ENCODE measurements at places on chromosomes 2 and 18.

- no peak for DNase-seq
Observed at GRCh38 chr18:48155856-48156255, 225.4 kb upstream of the SMAD2 start.

DNA sequence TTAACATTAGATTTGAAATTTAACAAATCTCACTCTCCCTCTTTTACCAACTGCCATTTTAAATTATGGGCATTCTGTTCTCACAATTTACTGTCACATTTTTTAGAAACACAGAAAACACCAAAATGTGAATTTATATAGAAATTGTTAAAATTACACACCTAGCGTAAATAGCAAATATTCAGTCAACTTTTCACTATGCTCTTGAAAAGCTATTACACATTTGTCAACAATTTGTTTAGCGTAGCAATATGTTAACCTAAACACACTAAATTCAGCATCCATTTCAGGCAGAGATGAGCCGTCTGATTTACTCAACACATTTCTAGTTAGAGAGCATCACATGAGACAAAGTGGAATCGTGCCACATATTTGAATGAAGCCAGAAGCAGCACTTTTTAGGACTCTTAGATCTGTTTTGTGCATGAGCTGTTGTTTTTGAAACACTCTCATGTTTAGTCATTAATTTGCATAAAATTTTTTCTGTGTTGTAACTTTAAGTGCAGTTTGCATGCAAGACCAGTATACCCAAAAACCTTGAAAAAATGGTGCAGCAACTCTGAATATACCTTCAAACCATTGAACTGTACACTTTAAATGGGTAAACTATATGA, 8.2 kb downstream of the TTC32 start:
- DNase-seq, result no peak

GRCh38 chr2:74045454-74045853, 60.7 kb downstream of the TET3 start:
- no peak for DNase-seq

DNA sequence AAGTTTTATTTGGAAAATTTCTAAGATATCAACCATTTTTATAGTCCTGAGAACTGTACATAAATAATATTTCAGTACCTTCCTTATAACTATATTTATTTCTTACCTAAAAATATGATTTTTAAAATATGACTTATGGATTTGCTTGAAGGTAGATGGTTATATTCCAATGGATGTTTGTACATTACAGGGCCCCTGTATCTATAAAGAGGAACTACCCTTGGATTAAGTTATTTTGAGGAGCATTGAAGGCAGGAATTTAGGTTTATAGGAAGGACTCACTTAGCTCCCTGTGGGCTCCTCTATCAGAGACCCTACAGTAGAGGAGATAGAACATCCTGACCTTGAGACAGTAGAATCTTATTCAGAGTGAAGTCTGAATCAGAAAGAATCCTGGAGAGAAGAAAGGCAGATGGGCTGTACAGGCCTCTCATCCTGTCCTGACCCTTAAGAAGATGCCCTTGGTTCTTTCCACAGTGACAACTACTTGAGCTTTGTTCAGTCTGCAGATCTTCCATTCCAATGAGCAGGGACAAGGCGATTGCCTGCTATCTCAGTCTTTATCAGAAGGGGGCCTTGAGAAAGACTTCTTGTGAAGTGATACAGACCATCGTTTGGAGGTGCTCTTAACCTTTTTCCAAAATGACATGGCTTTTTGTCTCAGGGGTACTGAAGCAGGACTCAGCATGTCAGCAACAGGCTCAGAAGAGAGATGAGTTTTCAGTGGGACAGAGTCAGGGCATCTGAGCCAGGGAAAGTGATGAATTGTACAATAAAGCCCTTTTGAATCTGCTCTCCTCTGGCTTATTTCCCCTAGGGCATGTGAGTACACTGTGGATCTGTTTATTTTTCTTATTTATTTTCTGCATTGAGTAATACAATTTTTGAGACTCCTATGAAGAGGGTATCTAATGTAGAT, 20.9 kb downstream of the OXER1 start:
- DNase-seq, result no peak

GRCh38 chr18:51655327-51655698, 457.8 kb upstream of the MEX3C start:
- DNase-seq, result no peak

DNA sequence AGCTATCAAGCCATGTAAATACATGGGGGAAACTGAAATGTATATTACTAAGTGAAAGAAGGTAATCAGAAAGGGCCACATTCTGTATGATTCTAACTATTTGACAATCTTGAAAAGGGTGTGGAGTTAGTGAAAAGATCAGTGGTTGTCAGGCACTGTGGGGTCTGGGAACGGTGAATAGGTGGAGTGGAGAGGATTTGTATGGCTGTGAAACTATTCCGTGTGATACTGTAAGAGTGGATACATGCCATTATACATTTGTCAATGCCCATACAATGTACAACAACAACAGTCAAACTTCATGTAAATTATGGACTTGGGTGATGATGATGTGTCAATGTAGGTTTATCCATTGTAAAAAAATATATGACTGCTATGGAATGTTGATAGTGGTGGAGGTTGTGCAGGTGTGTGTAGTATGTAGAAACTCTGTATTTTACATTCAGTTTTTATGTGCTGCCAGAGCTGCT, 1116.2 kb downstream of the SUCLG1 start:
- DNase-seq, result no peak

DNA sequence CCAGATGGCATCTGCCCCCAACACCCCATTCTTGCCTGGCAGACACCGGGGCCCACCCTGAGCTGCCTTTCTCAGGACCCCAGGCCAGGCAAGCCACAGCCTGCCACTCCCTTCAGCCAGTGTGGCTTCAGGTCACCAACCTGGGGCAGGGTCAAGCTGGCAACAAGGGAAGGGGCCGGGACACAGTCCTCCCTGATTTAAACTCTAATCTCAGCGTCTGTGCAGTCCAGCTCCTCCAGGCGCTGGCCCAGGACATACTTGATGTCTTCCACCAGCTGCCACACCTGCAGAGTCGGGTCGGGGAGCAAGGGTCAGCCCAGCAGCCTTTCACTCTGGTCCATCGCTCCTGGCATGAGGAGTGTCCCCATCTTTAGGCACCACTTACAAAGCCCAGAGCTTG, 29.0 kb upstream of the ALPP start:
- DNase-seq, result no peak

DNA sequence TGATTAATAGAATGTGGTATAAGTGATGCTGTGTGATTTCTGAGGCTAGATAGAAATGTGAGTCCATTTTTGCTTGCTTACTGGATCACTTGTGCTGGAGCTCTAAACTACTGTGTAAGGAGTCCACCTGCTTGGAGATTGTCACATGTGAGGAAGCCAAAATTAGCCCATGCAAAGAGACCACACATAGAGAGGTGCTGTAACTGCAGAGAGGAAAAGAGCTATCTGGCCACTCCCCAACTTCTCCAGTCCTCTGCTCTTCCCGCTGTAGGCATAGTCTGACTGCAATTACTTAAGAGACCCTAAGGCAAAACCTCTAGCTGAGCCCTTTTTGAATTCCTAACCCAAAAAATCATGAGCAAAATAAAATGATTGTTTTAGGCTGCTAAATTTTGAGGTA, 120.6 kb upstream of the FBXO11 start:
- no peak for DNase-seq

- DNase-seq, result no peak
Observed at GRCh38 chr2:156907806-156908205, 349.7 kb upstream of the GALNT5 start.

- no peak for DNase-seq
Observed at GRCh38 chr18:65544701-65545100, 206.1 kb upstream of the CDH7 start.

- DNase-seq, result no peak
Observed at GRCh38 chr2:210318891-210319290, 3.9 kb upstream of the MYL1 start.

DNA sequence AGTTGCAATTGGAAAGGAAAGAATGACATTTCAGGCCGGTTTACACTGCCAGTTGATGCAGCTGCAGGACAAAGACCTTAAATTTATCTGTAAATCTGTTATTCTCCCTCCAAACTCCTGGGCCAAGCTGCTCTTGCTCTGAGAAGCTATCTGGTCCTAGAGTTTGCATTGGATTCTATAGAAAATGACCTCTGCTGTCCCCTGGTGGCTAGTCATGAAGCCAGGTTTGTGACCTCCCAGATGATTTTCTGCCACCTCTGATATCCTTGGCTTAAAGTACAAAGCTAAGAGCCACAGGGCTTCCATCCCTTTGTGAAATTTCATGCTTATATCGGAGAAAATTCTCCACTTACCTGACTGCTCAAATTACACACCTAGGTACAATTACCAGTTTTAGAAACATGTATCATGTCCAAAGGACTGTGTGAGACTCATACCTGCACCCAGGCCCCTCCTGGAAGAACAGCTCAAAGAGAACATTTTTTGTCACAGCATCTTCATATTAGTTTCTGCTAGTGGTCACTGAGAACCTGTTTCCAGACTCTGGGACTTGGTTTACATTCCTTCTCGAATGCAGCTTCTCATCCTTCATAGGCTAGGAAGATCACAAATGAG, 28.9 kb upstream of the IER3IP1 start:
- DNase-seq, result peak; percentile 33

DNA sequence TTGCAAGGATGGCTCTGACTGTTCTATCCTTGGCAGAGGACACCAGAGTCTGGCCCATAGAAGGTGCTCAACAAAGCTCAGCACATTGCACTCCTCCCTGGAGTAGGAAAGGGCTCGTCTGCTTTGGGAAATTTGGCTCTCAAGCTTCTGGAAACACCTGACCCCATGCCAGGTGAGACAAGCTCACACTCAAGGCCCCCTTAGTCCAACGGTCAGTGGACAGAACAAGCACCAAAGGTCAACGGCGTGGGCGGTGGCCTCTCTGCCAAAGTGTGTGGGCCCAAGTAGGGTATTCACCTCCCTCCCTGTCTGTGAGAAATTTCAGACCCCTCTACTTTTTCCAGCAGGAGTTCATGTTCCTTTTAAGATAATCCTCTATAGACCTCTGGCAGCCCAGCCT, 2.0 kb upstream of the STEAP3 start:
- no peak for DNase-seq

- DNase-seq, result peak; percentile 98
Observed at GRCh38 chr2:47310801-47311560, 92.0 kb upstream of the MSH2 start.

GRCh38 chr2:169513926-169514325, 4.4 kb downstream of the KLHL41 start:
- no peak for DNase-seq

GRCh38 chr2:51247252-51247805, 215.4 kb upstream of the NRXN1 start:
- DNase-seq, result no peak

- DNase-seq, result no peak
Observed at GRCh38 chr2:100211521-100211920, 69.1 kb upstream of the AFF3 start.

- DNase-seq, result no peak
Observed at GRCh38 chr18:3447068-3447894, 2.7 kb upstream of the TGIF1 start.

GRCh38 chr2:203667838-203668237, 38.6 kb upstream of the CD28 start:
- DNase-seq, result no peak

GRCh38 chr18:68922392-68922791, 124.5 kb downstream of the CCDC102B start:
- no peak for DNase-seq

- no peak for DNase-seq
Observed at GRCh38 chr2:221001381-221001801, 570.7 kb downstream of the EPHA4 start.

DNA sequence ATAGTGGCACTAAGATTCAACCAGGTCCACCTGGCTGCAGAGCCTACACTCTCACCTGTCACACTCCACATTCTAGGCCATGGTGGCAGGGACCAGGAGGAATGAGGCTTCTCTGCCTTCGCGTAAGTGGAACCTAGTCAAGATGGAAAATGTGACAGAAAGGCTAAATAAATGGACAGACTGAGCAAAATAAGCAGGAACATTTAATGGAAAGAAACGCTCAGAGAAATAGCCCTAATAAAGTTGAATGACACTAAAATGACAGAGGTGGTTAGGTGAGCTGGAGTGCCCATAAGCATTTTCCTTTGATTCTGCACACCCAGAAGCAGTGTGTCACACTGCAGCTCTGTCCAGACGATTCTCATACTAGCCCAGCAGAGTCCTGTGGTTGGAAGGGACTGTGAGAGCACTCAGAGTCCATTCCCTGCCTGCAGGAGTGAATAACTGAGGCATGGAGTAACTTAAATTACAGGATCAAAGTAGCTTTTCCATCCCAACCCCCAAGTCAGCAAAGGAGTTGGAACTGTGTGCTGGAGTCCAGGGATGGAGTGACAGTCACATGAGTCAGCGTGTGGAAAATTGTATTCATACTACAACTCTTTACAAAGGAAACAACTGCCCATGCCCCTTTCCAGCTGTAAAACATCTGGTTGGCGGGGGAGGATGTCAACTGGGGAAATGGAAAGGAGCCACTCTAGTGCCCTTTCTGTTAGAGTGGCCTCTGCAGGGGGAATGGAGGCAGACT, 105.4 kb upstream of the LGALSL start:
- no peak for DNase-seq

- DNase-seq, result no peak
Observed at GRCh38 chr18:51074605-51075004, 44.6 kb downstream of the SMAD4 start.

DNA sequence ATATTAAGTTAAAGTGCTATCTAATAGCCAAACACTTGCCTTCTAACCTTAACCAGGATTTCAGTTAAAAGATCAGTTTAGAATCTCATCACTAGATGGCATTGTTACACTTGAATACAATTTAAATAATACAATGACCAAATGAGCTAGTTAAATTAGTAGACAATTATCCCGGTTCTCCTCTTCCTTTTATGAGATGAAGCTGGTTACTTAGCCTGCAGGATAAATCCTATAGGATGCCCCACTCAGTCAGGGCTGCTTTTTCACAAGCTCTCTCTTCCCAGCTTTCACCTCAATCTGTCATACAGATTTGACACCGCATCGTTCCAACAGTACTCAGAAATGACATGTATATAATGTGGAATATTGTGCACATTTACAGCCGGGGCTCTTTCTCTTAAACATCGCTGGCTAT, 678.8 kb downstream of the KCNJ3 start:
- peak; percentile 48 for DNase-seq

GRCh38 chr2:222052934-222053367, 245.8 kb downstream of the PAX3 start:
- DNase-seq, result no peak

DNA sequence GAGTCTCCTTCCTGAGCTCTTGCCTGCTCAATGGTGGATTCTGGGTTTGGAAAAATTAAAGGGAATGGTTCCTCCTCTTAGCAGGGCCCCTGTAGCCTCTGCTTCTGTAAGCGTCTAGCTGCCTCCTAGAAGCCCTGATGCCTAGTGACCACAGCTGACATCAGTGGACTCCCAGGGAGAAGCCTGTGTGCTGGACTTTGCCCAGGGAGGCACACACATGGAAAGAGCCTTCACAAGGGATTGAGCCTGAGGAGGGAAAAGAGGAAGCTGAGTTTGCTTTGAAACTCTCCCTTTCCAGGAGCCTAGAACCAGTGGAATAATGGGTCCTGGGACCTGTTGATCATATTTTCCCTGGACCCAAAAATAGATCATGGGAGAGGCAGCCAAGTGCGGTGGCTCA, 1.4 kb upstream of the CFAP65 start:
- DNase-seq, result no peak

GRCh38 chr18:23963443-23964165, 51.0 kb upstream of the TTC39C start:
- DNase-seq, result no peak
